ENCODE measurements at places on chromosomes 1 and 21.

- H3K27me3 ChIP-seq, result no peaks in the 10 kb centered on the region
- H3K4me3 ChIP-seq, result peak overlapping the region; percentile 77
- H3K4me1 ChIP-seq, result peaks cover 3% of the 10 kb centered on the region
- no peaks in the 10 kb centered on the region for H3K36me3 ChIP-seq
- no peak for DNase-seq
Measured at GRCh38 chr1:212035835-212036605, 472 bp downstream of the DTL start.

DNA sequence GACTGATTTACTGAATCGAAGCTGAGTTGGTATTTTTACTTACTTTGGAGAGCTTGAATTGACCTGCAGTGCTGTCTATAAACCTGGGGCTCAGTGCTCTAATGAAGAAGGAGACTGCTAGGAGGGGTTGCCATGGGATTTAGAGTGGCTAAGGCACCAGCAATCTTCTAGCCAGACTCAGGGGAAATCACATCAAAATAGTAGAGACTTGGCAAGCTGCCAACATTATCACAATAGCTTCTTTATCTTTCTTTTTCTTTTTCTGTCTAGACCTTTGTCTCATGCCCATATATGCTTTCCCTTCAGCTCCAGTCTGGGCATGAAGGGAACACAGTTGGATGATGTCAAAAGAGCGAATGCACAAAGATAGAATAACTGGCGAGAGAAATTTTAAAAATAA, 301.1 kb upstream of the DPYD start:
- DNase-seq, result no peak
- no peaks in the 10 kb centered on the region for H3K36me3 ChIP-seq
- no peak overlapping the region for H3K27ac ChIP-seq
- H3K4me3 ChIP-seq, result no peak overlapping the region

DNA sequence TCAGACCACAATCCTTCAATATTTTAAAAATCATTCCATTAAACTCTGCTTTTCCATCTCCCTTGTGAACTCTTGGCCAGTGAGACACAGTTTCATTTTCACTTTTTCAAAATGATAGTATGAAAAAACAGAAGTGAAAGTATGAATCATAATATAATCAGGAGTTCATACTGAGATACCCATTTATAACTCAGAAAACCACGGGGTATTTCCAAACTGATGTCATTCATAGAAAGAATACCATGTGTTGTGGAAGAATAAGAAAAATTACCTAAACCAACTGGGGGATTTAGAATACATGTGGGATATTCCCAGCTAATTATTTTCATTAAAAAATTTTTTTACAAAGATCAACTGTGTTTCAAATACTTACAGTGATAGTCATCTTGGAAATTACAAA, 149.9 kb downstream of the MRPL39 start:
- H3K27me3 ChIP-seq, result no peaks in the 10 kb centered on the region
- H3K4me3 ChIP-seq, result peak overlapping the region; percentile 47
- H3K27ac ChIP-seq, result no peak overlapping the region
- no peak for DNase-seq
- H3K36me3 ChIP-seq, result no peaks in the 10 kb centered on the region

- no peaks in the 10 kb centered on the region for H3K4me1 ChIP-seq
- H3K4me3 ChIP-seq, result no peak overlapping the region
Measured at GRCh38 chr1:78132174-78132947, 86.6 kb downstream of the GIPC2 start.

DNA sequence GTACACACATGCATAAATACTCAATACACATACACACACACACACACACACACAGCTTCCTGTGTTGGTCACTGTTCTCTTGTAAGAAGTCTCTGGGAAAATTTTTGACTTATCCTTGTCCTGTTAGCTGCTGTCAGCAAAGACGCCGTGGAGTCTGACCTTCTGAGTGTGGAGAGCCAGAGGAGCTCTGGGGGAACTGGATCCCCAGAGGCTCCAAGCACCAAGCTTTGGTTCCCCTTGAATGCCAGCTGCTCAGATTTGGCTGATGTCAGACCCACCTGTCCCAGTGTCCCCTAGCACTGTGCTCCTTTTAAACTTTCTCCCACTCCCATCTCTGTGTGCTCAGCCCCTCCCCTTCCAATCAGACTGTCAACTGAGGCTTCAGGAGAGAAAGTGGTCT, 319.1 kb downstream of the CAMTA1 start:
- DNase-seq, result no peak
- no peak overlapping the region for H3K27ac ChIP-seq
- no peaks in the 10 kb centered on the region for H3K36me3 ChIP-seq
- H3K4me3 ChIP-seq, result no peak overlapping the region

GRCh38 chr1:29325675-29326074, 89.4 kb downstream of the PTPRU start:
- H3K27ac ChIP-seq, result no peak overlapping the region
- no peaks in the 10 kb centered on the region for H3K36me3 ChIP-seq
- H3K27me3 ChIP-seq, result no peaks in the 10 kb centered on the region

DNA sequence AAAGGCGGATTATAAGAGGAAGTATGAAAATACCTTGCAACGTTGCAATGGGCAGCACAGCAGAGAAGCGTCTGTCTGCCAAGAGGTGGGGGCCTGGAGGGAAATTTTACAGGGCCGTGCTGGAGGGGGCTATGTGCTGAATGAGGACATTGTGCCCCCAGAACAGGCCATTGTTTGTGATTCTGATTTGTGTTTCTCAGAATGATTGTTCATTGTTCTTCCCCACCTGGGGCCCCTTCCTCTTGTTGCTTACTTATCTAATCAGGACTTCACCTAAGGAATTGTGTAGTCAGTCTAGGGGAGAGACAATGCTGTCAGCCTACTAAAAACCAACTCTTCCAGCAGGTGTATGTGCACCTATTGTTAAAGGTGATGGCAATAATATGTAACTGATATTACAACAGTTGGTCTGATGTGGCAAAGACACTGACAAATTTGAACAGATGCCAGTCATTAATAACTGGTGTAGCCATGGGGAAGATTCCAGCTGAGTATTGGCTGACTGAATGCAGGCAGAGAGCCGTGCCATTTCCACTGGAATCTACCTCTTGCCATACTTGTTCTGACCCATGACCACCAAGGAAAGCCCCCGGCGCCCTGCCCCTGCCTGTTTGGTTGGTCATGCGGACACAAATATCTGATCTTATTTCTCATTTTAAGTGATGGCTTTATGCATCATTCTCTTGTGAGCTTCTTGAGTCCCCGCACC, 45.2 kb upstream of the PSEN2 start:
- no peaks in the 10 kb centered on the region for H3K36me3 ChIP-seq
- no peak overlapping the region for H3K4me3 ChIP-seq
- H3K4me1 ChIP-seq, result peaks cover 7% of the 10 kb centered on the region

- no peak overlapping the region for H3K27ac ChIP-seq
- H3K4me1 ChIP-seq, result no peaks in the 10 kb centered on the region
- no peak for DNase-seq
- no peaks in the 10 kb centered on the region for H3K36me3 ChIP-seq
- no peaks in the 10 kb centered on the region for H3K27me3 ChIP-seq
Measured at GRCh38 chr1:174569240-174569639, 121.5 kb downstream of the GPR52 start.

GRCh38 chr1:6184083-6184783, 4.1 kb upstream of the CHD5 start:
- peaks cover 8% of the 10 kb centered on the region for H3K36me3 ChIP-seq
- H3K27me3 ChIP-seq, result no peaks in the 10 kb centered on the region
- no peak for DNase-seq

GRCh38 chr1:230156536-230156935, 89.5 kb downstream of the GALNT2 start:
- H3K36me3 ChIP-seq, result no peaks in the 10 kb centered on the region
- no peaks in the 10 kb centered on the region for H3K27me3 ChIP-seq
- peaks cover 25% of the 10 kb centered on the region for H3K4me1 ChIP-seq
- no peak for DNase-seq
- H3K4me3 ChIP-seq, result no peak overlapping the region
- no peak overlapping the region for H3K27ac ChIP-seq

DNA sequence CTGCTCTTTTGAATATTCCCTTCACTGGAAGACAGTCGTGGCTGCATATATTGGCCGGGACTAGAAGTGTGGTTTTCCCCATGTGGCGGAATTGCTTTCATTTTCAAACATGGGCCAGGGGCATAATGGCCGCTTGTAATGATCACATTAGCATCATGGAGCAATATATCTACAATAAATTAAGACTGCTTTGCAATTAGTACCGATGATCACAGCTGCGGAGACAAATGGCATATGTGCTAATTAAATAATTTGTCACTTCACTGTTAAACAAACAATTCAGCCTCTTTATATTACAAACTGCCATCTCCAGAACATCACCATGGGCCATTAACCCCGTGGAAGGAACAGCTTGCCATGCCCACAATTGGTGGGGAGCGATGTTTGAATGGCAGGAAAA, 68.2 kb upstream of the OLIG2 start:
- H3K27me3 ChIP-seq, result no peaks in the 10 kb centered on the region
- no peak overlapping the region for H3K4me3 ChIP-seq
- H3K4me1 ChIP-seq, result no peaks in the 10 kb centered on the region

- no peak overlapping the region for H3K27ac ChIP-seq
- no peak overlapping the region for H3K4me3 ChIP-seq
Measured at GRCh38 chr1:210696709-210697108, 368.0 kb downstream of the HHAT start.

- peaks cover 8% of the 10 kb centered on the region for H3K4me1 ChIP-seq
- H3K27ac ChIP-seq, result no peak overlapping the region
- H3K36me3 ChIP-seq, result no peaks in the 10 kb centered on the region
- no peak for DNase-seq
- no peak overlapping the region for H3K4me3 ChIP-seq
Measured at GRCh38 chr1:22030057-22030456, 22.5 kb upstream of the CDC42 start.

DNA sequence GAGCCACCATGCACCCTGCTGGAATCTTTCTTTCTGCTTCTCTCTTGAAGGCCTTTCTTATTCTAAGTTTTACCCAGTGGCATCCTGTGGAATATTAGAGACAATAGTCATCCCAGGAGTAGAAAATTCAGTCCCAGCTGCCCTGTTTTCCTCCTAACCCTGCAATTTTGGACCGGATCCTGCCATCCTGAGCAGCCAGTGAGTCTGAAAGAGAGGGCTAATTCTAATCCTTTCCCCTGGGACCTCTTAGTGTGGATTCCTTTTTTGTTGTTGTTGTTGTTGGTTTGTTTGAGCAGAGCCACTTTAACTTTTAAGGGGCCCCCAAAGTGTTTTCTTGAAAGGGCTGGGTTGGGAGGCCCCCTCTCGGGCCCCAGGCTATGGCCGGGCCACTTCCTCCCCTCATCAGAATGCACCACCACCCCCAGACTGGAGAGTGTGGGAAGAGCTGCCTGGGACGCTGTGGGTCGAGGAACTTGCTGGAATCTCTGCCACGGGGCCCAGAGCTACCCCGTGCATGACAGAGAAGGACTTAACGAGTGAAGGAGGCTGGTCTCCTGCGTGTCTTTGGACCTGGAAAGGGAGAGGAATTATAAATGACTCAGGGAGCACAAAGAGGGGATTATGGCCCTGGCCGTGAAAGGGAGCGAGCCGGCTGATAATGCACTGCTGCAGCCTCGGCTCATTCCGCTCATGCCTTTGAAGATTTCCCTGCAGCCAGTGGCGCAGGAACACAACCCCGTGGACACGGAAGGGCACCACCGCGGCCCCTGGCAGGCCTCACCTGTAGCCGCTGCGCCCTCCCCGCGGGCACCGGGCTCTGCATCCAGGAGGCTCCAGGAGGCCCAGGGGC, 81.0 kb upstream of the AKT3 start:
- no peak for DNase-seq
- H3K4me1 ChIP-seq, result peaks cover 14% of the 10 kb centered on the region
- no peak overlapping the region for H3K27ac ChIP-seq
- H3K27me3 ChIP-seq, result no peaks in the 10 kb centered on the region

DNA sequence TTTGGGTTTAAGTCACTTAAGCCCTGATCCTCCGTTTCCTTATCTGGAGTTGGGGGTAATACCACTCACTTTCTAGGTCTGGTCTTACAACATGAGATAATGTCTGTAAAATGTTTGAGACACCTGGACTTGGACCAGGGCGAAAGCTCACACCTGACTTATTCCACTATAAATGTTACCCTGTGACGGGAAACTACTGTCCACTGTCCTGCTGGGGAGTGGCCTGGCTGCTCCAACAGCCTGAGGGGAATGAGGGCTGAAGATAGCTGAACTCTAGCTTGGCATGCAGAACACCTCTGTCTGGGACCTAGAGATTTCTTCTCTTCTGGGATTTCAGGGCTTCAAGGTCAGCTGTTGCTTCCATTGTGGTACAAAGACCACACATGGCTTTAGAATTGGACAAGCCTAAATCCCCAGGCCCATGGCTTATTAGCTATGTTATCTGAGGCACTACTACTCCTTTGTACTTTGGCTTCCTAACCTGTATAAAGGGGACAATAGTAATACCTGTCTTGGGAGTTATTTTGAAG, 9.5 kb upstream of the A3GALT2 start:
- no peak for DNase-seq
- H3K4me1 ChIP-seq, result peaks cover 59% of the 10 kb centered on the region
- H3K27ac ChIP-seq, result no peak overlapping the region
- no peaks in the 10 kb centered on the region for H3K27me3 ChIP-seq
- no peak overlapping the region for H3K4me3 ChIP-seq

All from thoracic aorta (tissue), 2 donors.